Endodermal cell (in vitro differentiated cells): ENCODE measurements at places on chromosomes 7 and 10.

DNA sequence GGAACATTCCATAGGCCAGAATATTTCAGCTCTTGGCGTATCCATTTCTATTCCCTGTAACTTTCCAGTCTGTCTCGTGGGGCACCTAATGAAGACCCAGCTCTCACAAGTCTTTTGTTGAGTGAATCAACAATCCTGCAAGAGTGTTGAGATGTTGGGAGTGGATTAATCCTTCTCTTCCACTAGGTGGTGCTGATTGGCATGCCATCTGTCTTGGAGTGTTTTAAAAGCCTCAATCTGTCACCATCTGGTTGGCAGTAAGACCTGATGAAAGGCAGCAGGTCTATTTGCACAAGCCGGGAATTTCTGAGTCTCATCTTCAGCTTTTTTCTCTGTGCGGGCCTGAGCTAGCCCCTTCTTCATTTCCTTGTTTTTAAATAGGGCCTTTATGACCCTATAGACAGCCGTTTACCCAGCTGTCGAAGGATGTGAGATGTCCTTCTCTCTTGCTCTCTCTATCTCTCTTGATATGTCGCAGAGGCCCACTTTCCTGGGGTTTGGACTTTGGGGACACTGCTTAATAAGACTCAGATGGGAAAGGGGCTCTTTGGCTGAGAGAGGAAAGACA, 180.5 kb downstream of the ZNF365 start:
- peak; percentile 65 for DNase-seq

GRCh38 chr7:100673942-100674410, 436 bp downstream of the GNB2 start:
- DNase-seq = no peak

DNA sequence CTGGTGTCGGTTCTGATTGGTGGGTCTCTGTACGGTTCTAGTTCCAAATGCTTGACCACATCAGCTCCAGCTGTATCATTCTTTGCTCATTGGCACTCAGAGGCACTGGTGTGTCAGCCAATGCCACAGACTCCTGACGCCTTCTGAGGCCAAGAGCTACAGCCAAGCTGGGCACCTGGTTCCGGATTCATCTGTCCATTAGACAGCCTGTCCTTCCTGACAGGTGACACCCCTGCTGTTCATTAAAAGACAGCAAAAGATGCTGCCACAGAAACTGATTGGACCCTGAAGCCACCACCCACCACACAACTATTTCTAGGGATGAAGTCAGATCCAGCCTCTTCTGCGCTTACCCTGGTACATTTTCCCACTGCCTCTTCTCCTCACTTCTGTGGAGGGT, 35.6 kb downstream of the COL13A1 start:
- no peak for DNase-seq

DNA sequence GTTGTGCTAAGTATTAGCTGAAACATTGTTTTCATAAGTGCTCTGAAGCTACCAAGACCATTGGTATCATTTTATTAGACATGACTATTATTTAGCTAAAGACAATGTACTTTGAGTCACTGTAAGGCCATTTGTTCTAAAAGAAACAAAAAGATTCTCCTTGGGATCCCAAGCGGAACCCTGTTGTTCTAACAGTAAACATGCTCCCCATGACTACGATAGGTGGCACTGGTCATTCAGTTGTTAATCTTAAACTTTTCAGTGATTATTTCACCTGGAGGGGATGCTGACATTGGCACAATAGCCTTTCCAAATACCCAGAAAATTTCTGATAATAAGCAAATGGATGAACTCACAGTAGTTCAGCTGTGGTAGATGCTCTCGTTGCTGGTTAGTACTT, 715.0 kb downstream of the AUTS2 start:
- DNase-seq = no peak

DNA sequence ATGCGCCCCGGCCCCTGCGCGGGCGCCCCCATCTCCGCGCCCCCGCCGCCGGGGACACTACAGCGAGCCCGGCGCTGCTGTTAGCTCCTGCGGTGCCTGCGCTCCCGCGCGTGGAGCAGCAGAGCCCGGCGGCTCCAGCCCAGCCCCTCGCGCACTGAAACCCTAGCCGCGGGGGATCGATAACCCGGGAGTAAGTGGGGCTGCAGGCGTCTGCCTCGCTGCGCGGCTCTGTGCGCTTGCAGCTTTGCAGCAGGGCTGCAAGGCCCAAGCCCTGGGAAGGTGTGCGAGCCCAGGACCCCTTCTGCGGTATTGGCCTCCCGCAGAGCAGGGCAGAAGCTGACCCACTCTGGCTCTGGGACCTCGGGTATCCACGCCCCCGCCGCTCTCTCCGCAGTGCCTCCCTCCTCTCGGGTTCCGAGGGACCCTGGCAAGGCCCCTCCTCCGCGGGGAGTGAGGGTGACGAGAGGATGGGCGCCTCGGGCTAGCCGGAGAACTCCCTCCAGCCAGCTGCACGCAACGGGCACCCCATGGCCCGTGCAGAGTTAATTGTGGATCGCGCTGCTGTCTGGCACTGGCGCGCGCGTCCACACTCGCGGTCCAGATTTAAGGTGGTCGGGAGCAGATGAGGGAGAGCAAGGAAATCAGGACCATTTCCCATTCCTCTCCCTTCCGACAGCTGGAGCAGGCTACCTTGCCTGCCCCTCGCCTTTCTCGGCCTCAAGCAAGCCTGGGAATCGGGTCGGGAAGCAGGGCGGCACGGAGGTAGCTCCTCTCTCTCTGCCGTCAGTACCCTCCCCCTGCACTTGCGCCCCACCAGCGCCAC, 2.1 kb downstream of the SHH start:
- peak; percentile 68 for DNase-seq
